Vein endothelial cell (primary cell): ENCODE measurements at places on chromosomes 12 and 14. TPM values are rescaled to one million over a fixed set of nuclear protein-coding genes. Genes with fewer than 3 reads are reported as not detected.

The ABCB9 gene
- 16.1 and 19.3 TPM in 2 replicates for total RNA-seq

The ACVRL1 gene
- 417 and 629 TPM in 2 replicates for total RNA-seq

The GLIPR1L2 gene
- 0.33 TPM in 1 of 2 replicates, not detected in the other for total RNA-seq

The LBHD2 gene
- not detected in 2 replicates for total RNA-seq

The ESPL1 gene
- total RNA-seq: 6.2 and 10.9 TPM in 2 replicates

The SSPN gene
- 0.33 and 1.1 TPM in 2 replicates for total RNA-seq

The PRPH gene
- not detected in 2 replicates for total RNA-seq

The DLGAP5 gene
- 24.2 and 50.6 TPM in 2 replicates for total RNA-seq

The CCDC197 gene
- not detected in 2 replicates for total RNA-seq

The RNU4-1 gene
- under 0.01 TPM in 2 replicates for total RNA-seq

The SLC38A1 gene
- total RNA-seq: 155 and 201 TPM in 2 replicates

The GPRC5D gene
- total RNA-seq: 0.38 TPM in 1 of 2 replicates, not detected in the other

The CCDC196 gene
- not detected in 2 replicates for total RNA-seq

The LALBA gene
- total RNA-seq: not detected in 2 replicates

The PTMS gene
- 126 and 169 TPM in 2 replicates for total RNA-seq

The RPS6KL1 gene
- total RNA-seq: 10.5 and 14.7 TPM in 2 replicates

The SALL2 gene
- 0.86 and 0.98 TPM in 2 replicates for total RNA-seq

The CD163L1 gene
- total RNA-seq: 4.4 and 15.0 TPM in 2 replicates

The COX8C gene
- total RNA-seq: not detected in 2 replicates
